ENCODE measurements at places on chromosomes 5 and 9.

DNA sequence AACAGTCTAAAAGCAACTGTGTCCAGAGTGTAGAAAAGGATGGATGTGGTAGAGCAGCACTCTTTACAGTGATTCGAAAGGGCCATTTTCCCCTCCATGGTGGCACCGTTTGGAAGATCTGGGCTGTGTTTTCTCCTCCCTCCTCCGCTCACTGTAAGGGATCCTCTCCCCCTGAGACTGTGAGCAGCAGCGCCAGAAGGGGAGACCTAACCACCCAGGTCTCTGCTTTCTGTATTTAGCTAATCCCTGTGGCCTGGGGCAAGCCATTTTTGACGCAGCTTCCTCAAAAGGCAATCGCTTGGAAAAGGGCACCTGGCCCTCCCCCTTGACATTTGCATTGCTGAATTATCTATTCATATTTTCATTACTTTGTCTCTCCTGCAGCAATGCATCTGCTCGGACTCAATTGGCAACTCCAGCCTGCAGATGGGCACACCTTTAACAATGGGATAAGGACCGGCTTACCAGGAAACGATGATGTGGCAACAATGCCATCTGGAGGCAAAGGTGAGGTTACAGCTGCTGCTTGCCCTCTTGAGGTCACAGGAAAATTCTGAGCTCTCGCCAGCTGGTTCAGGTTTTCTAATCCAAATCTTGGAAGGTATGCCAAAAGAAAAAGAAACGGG, 244.3 kb upstream of the WWC1 start:
- peak; percentile 3 for DNase-seq

- DNase-seq: no peak
These were observed 12.2 kb downstream of the HSPA4 start for GRCh38 chr5:133063965-133064364.

DNA sequence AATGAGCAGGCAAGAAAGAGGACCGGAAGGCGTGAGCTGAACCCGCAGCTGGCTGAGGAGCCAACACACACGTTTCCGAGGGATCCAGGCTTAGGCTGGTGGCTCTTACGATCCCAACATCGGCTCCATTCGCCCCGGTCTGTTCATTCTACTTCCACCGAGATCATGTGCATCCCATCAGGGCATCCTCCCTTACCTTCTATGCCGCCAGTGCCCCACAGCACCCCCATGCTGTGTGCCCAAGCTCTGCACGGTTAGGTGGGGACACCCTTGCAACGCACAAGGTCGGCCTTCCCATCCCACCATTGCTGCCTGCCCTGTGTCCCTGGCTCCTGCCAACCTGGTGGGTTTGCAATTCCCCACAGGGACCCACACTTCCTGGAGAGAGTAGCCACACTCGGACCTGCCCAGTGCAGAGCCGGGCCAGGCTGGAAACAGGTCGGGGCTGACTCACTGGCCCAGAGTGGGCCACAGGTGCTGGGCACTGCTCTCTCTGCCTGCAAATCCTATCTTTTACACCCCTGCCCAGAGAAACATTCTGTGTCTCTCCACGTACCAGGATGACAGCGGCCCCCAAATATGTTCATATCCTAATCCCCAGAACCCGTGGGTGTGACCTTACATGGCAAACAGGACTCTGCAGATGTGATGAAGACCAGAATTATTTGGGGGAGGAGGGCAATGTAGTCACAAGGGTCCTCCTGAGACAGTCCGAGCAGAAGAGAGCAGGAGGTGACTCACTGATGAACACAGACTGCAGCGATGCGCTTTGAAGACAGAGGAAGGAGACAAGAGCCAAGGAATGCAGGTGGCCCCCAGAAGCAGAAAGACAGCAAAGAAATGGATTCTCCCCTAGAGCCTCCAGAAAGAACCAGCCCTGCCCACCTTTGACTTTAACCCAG, 182.2 kb downstream of the AUH start:
- DNase-seq: no peak

- DNase-seq: no peak
These were observed 51.8 kb upstream of the FOXI1 start for GRCh38 chr5:170053896-170054295.

DNA sequence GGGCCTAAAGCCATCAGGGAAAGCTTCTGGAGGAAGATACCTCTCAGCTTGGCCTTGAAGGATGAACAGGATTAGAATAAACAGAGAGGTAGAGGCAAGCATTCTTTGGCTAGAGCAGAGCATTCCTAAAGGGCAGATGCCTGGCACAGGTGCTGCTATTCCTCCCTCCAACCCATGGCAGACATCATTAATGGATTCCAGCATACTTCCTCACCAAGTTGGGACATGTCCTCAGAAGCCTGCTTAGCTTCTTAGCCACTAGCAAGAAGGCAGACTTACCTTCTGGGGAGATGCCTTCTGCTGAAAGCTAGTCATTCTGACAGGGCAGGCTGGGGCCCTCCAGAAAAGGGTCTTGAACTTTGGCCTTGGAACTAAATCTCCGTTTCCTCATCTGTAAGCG, 122.0 kb downstream of the RGS3 start:
- DNase-seq: no peak

GRCh38 chr9:97895211-97895610, 27.1 kb downstream of the TRMO start:
- DNase-seq: no peak

DNA sequence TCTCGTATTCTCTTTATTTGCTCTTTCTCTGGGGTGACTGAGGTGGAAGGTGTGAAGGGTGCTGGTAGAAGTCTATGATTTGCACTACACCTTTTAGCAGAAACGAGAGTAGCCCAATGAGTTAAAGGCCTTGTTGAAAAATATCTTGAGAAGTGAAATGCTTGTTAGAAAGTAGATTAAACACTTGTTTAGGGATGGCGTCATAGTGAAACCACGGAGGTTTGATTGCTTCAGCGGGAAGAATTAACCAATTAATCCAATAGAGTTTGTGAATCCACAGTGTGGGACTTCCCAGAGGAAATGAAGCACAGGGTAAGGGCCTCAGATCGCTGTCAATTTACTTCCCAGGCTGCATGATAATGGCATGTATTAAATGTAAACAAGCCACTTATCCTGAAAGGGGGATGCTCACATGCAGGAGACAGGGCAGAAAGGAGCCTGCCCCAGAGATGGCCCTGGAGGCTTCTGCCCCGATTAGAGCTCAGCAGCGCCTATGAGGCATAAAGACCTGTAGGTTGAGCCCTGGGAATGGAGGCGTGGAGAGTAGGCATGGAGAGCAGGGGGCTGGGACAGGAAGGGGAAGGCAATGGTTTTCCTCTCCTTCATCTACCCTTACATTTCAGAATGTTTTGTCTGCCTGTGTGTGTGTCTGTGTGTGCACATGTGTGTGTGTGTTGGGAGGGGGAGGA, 1.5 kb downstream of the FAM170A start:
- no peak for DNase-seq

DNA sequence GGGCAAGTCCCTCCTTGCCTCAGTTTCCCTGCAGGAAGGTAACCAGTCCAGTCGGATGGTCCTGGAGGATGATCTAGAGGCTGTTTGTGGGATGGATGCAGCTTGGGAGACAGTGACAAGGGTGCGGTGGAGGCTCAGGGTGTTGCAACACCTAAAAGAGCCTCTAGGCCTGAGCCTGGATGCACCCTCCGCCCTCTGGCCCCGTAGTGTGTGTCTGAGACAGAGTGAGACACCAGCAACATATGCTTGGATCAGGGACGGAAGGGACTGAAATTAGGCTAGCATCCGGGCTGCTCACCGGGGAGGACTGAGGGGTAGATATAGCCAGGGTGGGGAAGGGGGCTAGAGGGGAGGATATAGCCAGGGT, 1.1 kb downstream of the CRAT start:
- no peak for DNase-seq

- DNase-seq: no peak
These were observed 93.6 kb downstream of the NR3C1 start for GRCh38 chr5:143309661-143310431.

DNA sequence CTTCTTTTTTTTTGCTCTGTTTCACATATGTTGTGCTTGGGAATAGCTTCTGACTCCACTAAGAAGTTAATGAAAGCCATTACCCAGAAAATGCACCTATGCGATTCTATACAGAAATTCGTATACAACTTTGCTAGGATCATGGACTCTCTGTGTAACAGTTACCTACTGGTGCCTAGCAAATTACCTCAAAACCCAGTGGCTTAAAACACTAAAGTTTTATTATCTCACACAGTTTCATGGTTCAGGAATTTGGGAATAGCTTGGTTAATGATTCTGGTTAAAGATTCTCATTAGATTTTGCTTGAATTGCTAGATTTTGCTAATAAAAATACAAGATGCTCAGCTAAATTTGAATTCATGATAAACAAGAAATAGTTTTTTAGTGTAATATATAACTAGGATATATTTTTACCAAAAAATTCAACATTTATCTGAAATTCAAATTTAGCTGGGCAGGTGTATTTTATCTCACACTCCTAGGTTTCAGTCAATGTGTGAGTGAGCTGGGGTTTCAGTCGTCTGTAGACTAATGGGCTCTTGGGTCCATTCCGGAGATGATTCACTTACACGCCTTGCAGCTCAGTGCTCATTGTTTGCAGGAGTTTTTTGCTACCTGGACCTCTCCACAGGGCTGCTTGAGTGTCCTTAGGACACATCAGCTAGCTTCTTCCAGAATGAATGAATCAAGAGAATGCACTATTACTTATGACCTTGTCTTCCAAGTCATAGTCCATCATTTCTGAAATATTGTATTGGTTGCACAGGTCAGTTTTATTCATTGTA, 75.1 kb downstream of the MROH2B start:
- no peak for DNase-seq

DNA sequence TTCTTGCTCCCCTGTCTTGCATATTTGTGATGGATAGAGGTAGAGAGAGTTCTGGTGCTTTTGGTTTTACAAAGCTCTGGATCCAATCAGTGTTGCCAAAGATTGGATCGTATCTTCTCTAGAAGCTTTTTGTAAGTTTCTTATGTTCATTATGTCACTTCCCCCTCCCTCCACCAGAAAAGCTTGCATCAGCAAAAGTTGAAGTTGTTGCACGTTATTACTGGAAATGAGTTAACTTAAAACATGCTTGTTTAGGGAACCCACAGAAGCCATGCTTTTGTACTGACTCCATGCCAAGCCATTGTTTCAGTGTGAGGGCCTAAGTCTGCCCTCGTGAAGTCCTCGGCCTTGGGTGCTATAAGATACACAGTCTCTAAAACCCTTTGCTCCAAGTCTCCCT, 186.5 kb downstream of the ERCC6L2 start:
- no peak for DNase-seq

- no peak for DNase-seq
These were observed at the start of gene LARP1 for GRCh38 chr5:154755361-154756008. TSS of gene LARP1 (plus strand) at chr5:154755377. CDS start at chr5:154755758, 381 bp downstream.

- DNase-seq: no peak
These were observed 3.1 kb downstream of the DMRTA1 start for GRCh38 chr9:22449719-22450118.

DNA sequence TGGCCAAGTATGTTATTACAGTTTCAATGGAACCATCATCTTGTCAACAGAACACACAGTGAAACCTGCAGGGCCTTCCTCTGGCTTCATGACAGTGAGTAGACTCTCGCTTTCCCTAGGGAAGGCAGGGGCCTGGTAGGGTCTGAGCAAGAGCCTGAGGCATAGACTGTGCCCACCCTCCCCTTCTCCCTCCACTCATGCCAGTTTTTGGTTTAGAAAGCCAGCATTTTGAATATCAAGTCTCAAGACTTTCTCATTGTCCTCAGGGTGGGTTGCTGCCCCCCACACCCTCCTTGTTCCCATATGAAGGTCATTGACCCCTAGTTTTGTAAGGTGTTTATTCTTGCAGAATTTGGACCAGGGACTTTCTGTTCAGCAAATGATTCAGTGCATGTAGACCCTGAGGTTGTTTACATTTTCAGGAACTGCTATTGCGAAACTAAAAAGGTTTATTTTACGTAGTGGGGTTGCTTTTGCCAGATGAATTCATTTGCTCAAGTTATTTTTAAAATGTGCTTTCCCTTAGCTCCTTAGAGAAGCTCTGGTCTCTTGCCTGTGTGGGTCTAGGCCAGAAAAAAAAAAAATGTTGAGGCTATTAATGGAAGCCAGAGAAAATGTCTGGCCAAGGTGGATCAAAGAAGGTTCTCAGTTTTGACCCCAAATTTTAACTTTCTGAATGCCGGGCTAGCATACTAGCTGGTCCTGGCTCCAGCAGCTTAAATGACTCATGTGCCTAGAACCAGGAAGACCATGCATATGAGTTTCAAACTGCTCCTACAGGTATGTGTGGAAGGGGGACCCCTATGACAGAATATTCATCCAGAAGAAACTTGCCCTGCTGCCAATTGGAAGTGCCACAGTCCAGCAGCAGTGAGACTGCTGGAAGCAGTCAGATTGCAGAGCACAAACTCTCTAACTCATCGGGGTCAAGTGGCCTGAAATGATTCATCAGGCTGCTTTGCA, 10.1 kb upstream of the MOB3B start:
- no peak for DNase-seq

DNA sequence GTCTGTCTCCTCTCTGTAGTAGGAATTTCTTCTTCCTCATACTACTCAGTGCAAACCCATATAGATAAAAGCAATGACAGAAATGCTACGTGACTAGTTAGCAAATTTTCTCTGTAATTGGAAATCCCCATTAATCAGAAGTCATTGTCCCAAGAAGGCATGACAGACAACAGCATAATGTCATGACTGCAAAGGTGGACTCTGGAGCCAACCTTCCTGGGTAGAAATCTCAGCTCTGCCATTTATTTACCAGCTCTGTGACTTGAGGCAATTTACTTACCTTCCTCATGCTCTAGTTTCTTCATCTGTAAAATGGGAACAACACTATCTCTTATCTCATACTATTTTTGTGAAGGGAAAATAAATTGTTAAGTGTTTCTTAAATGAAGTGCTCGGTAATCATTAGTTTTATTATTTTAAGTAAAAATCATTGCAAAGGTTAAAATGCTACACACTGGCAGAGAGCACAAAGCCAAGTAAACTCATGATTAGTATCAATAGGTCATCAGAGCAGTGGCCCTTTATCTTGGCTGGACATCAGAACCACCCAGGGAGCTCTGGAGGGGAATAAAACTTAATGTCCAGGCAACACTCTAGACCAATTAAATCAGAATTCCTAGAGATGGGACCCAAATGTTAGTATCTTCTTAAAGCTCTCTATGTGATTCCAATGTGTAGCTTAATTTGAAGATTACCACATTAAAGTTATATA, 43.8 kb upstream of the FST start:
- DNase-seq: no peak

DNA sequence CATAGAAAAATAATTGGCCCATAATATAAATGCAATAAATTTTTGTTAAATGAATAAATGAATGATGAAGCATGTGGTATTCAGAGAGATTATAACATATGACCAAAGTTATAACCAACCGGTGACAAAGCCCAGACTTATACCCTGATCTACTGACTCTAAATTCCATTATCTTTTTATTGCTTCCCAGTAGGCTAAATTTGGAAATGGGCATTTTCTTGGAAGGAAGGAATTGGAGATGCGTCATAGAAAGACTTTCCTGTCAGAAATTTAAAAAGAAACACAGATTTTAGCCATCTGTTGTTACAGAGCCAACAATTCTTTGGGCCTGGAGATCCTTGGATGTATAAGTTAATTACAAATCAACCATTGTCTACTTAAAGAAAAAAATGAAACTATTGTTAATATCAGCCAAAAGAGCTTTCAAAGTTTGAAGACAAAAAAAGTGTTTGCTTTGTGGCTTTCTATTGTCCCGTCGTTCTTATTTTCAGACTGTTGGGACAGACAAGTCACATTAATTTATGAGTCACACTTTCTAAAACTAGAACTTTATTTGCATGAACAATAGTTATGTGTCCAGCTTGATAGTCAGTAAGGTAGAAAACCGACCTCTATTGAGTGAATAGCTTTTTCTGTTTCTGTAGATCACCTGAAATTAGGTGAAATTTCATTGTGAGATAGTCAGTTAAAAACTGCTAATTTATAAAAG, 428.7 kb downstream of the GABRG2 start:
- DNase-seq: no peak
